NCI-H748 treated with DMSO at 0.1 percent for 48 hours (cell line): ENCODE measurements at places on chromosomes 3 and 15.

DNA sequence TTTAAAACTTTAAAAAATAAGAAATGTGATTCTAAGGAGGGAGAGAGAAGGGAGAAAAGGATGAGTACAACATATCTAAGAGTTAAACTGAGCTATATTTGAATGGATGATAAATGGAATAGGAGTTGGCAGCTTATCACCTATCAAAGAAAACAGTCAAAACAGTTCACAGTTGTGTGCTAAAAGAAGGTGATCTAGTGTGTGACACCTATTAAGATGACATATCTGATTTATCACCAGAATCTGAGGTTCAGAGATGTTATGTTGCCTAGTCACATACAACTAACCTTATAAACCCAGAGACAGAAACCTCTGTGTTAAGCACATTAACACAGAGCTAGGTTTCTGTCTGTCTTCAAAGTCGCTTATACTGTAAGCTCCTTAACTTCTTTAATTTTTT is 3.0 kb downstream of the ATP13A3 start:
- DNase-seq = no peak

- DNase-seq = no peak
Measured at GRCh38 chr3:134260987-134261386, 10.3 kb upstream of the RYK start.

DNA sequence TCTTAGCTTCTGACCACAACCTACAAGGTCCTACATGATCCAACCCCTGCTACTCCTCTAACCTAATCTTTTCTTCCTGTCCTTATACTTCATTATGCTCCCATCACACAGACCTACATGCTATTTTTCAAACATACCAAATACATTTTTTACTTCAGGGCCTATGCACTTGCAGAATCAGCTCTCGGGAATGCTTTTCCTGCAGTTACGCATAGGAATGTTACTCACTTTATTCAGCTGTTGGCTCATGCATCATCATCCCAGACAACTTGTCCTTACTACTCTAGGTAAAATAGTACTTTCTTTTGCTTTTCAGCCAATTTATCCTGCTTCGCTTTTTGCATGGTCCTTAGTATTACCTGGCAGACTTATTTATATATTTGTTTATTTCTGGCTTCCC is 105.6 kb downstream of the OXSM start:
- no peak for DNase-seq

DNA sequence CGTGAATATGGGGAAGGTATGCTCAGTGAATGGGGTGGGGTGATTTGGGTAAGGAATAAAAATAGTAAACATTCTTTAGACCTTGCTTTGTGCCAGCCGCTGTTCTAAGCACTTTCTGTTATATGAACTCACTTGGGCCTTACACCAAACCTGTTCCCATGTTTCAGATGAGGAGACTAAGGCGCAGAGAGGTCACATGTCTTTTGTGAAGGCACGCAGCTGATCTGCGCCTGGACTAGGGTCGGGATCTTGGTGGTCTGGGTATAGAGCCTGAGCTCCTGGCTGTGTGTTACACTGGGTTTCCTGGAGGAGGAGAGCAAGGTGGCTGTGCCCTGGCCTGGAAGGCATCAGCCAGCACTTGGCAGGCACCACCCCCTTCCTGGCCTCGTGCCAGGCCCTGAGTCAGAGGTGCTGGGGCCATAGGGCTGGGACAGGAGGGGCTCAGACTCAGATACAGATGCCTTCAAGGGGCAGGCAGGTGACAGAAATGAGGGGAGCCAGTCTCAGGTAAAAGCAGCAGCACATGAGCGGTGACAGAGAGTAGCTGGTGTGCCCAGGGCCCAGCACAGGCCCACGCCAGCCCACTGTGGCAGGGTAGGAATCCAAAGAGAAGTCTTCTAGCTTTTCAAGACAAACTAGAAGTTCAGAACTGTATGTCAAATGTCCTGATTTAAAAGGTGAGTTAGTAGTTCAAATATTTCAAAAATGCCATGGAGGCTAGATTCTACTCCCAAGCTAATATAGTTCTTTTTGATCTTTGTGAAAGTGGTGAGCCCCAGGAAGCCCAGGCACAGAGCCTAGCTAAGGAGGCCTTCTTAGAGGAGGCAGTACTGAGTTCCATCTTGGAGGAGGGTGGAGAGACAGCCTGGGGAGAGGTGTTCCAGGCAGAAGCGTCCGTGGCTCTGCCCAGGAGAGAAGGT is 83.1 kb downstream of the DNAJB8 start:
- no peak for DNase-seq

- no peak for DNase-seq
Measured at GRCh38 chr3:52614689-52615088, 71.0 kb downstream of the PBRM1 start.

GRCh38 chr3:42151596-42152168 is 60.5 kb downstream of the TRAK1 start:
- no peak for DNase-seq

GRCh38 chr15:39909007-39909406 is 11.1 kb downstream of the GPR176 start:
- no peak for DNase-seq

DNA sequence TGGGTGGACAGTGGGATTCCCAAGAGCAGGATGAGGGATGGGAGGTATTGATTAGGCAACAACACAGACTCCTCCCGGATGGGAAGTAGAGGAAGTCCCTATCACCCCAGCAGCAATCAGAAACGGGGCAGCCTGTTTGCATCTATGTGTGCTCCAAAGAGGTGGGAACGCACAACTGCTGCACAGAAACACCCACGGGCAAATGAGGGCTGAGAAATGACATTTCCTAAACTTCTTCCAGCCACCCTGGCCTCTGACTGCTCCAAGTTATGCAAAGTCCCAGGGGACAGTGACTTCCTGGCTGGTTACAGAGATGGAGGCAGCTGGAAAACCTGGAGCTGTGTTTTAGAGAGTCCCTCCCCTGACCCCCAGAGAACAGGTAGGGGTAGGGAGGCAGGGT is 42.6 kb downstream of the HCN4 start:
- DNase-seq = no peak

GRCh38 chr3:196625331-196625730 is 14.2 kb upstream of the NRROS start:
- DNase-seq = no peak

DNA sequence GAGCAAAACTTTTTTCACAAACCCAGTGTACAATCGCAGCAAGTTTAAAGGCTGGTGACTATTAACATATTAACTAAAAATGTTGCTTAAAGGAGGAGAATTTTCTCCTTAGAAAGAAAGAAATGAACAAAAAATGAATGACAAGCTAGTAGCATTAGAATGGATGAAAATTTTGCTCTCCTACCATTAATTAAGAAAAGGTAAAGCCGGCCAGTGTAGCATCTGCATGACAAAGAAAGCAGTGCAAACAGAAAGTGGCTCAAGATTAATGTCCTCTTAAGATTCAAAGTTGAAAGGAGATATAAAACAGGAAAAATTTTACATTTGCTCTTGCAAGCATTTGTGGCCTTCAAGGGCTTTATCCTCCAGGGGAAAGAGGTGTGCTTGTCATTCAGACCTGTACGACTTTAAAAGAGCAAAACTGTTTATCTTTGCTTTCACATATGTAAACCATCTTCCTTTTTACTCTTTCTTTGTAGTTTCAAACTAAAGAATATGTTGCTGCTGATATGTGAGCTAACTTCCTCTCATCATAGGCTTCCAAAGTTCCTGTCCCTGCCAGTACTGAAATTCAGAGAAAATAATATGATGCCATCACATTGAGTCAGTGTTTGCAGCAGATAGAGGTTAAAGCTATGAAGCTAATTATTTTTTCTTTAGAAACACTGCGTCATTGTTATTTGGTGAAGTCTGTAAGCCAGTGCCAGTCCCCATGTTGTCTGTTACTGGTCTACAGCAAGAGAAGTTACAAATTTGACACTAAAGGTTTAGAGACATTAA is 439.1 kb upstream of the GRM7 start:
- DNase-seq = no peak

GRCh38 chr15:40276927-40277326 is 5.9 kb downstream of the ANKRD63 start:
- DNase-seq = no peak

- no peak for DNase-seq
Measured at GRCh38 chr3:15271785-15272381, 60.5 kb downstream of the SH3BP5 start.

GRCh38 chr3:78139166-78139565 is 1099.3 kb downstream of the ROBO2 start:
- no peak for DNase-seq
